GM06990 (cell line): ENCODE measurements at places on chromosomes 1 and 21.
A peak's percentile ranks its signal among the peaks of the same experiment; 100 is the strongest.

DNA sequence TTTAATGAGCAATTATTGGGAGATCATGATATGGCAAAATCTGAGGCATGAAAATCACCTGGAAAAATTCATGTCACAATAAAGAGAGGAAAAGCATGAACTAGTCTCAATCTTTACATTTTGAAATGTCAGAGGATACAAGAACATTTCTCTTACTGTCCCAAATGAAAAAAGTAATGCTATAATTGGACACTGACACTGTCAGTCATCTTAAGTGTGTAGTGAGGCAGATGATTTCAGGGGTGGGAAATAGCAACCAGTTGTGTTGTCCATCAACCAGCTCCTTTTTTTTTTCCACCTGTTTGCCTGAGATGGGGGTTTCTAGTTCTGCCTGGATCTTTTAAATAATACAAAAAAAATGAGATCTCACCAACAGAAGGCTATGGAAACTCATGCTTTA lies 646.2 kb downstream of the KCNT2 start:
- no peak for DNase-seq

DNA sequence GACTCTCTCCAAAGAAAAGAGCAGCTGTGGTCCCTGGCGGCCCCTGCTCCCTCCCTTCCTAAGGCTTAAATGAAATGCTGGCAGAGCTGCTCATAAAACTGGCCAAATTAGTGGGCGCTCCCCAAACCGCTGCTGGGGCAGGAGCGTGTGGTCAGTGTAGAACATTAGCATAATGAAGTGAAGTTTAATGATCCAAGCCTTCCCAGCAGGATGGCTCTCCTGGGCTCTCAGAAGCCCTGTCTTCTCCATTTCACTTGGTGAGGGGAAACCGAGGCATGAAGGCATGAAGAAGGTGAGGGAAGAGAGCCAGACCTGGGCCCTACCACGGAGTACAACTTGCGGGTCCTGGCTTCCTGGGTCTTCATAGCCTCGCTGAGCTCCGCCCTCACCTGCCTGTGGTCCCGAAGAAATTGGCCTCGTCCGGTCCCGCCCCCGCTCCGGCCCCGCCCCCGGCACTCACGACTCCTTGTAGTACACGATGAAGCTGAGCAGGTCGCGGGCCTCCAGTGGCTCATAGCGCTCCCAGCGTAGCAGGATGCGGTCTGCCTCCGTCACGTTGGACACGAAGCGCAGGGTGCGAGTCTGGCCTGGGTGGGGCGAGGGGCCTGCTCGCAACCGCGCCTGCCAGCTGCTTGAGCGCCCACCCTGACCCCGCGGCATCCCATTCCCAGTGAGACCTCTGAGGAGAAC lies 10.3 kb downstream of the INSRR start:
- no peak for DNase-seq

GRCh38 chr1:43636006-43636641 lies 13.8 kb upstream of the KDM4A start:
- no peak for DNase-seq

- no peak for DNase-seq
Observed at GRCh38 chr1:240352769-240353168, 259.2 kb downstream of the GREM2 start.

DNA sequence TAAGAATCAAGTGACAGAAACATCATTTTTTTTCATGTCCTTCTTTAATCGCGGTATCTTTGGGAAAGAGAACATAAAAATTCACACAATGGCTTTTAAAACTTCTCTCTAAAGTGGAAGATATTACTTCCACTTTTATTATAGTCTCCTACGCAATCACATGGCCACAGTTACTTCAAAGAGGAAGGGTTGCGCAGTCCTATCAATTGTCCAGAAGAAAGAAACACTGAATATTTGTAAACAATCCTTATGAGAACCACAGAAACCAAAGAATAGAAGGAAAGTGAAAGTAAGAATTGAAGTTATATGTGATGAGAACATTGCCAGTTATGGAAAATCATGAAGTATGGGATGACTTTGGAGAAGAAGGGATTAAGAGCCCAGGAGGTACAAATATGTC lies 32.6 kb downstream of the CFH start:
- DNase-seq, result no peak

- no peak for DNase-seq
Observed at GRCh38 chr1:55309053-55309452, 93.9 kb upstream of the USP24 start.

GRCh38 chr1:213466541-213466940 lies 415.5 kb downstream of the RPS6KC1 start:
- no peak for DNase-seq

DNA sequence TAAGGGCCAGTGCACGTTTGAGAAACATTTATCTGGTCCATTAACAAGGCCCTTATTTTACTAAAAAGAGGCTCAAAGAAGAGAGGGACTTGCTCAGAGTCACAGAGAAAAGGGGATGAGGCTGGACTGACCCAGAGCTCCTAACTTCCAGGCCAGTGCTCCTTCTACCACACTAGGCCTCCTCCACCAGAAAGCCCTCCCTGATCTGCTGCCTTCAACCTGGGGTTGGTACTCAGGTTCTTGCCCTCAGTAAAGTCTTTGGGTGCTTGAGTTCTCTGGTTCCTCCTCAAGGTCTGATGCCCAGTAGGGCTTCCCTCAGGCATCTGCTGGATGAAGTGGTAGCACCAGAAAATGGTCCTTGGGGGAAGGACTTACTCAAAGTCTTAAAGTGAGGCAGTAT lies 26.0 kb downstream of the TTC39A start:
- DNase-seq, result no peak

- DNase-seq, result no peak
Observed at GRCh38 chr1:221035662-221036153, 156.5 kb downstream of the HLX start.

GRCh38 chr1:226506021-226506420 lies 42.5 kb upstream of the STUM start:
- no peak for DNase-seq

GRCh38 chr1:50774759-50775351 lies 185.2 kb downstream of the FAF1 start:
- peak; percentile 9 for DNase-seq
